ENCODE measurements at places on chromosomes 3 and 15.

DNA sequence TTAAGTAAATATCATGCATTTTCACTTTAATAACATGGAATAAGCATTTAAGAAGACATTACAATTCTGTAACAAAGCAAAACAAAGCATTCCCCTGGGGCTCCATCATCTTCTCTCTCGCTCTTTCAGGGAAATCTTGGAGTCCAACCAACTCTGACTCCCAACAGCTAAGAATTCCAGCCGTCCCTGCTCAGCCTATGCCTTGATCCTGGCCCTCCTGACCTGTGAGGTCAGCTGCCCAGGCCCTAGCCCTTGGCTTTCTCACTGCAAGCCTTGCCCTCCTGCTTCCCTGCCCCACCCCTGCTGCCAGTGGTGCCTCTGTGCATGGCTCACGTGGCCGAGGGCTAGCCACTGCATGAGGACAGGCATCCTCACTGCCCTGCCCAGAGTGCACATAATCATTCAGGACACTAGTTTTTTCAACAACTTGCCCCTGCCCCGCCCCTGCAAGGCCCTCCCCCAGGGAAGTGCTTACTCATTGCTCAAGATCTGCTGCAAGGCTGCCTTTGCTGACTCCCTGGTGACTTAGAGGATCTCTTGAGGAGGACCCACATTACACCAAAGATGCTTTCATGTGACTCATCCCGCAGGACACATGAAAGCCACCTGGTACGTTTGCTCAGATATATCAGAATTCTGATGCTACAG, 37.6 kb downstream of the MTMR10 start:
- DNase-seq = peak; percentile 27

DNA sequence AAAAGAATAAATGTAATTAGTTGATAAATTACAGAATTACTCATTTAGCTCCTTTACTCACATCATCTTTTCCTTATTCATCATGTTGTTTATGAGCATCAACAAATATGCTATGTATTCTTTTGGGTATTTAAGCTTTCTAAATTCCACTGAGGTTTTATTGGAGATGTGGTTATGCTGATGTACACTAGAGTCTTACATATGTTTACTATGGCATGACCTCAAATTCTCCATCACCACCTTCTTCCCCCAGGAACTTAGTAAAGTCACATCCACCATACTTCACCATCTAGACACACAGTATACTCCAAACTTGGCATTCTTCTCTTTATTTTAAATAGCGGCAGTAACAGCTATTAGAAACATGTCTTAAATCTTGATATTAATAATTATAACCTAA, 74.1 kb upstream of the MELTF start:
- no peak for DNase-seq

DNA sequence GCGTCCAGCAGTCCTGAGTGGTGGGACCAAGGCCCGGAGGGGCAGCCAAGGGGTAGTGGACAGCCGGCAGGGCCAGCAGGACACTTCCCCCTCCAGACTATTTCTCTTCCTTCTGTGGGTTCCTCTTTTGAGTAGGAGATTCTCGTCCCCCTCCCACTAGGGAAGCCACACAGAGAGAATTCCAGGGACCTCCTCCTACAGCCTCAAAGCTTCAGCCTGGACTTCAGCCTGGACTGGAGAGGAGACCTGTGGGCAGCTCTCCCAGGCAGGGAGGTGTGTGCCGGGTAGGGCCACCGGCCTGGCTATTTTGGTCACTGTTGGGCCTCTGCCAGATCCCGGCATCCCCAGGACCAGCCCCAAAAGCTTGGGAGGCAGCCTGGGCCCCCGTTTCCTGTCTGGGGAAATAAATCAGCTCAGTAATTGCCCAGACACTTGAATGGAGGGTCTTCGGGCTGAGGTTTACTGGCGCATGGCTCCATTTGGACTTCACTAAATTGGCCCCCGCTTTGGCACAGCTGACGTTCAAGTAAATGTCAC, 1.3 kb downstream of the SLC6A6 start:
- DNase-seq = no peak

DNA sequence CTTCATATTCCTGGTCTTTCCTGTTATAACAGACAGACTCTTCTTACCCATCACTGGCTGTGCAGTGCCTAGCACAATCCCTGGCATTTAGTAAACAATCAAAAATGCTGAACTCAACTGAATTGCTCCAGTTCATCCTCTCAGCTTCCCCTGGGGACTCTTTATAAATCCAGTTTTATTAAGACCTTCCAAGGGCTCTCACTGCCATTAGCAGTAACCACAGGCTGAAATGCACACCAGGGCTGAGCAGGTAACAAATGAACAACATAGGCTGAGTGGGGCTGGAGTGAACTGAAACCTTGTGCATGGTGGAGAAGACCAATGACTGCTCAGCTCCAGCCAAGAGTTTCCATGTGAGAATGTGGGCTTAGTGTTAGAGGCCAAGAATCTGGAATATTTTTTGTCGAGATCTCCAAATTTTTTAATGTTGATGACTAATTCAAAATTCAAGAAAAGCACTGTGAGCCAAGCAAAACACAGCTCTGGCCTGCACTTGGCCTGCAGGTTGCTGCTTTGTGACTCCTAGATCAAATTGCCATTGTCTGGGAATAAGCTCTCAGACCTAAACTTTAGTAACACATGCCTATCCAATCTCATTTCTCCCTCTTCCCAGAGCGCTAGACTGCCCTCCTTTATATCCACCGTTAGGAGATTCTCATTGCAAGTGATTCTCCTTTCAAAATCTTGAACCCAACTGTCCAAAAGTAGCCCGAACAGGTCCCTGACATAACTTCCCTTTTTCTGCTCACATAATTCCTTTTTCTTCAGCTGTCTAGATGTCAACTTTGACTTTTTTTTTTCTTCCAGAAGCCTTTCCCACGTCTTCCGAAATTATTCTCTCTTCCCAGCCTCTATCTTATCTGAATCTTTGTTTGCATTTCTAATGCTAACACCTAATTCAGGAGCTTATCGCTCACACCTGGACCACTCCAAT, 7.4 kb downstream of the SQOR start:
- no peak for DNase-seq

GRCh38 chr3:46750555-46751038, 32.9 kb upstream of the PRSS50 start:
- no peak for DNase-seq

GRCh38 chr3:173397161-173398110, at the start of gene NLGN1:
Gene NLGN1 (plus strand): TSS chr3:173397744.
- no peak for DNase-seq

- DNase-seq = no peak
Measured at GRCh38 chr3:17964108-17964507, 221.7 kb upstream of the TBC1D5 start.

GRCh38 chr15:78830514-78831228, 19.4 kb upstream of the ADAMTS7 start:
- DNase-seq = no peak

DNA sequence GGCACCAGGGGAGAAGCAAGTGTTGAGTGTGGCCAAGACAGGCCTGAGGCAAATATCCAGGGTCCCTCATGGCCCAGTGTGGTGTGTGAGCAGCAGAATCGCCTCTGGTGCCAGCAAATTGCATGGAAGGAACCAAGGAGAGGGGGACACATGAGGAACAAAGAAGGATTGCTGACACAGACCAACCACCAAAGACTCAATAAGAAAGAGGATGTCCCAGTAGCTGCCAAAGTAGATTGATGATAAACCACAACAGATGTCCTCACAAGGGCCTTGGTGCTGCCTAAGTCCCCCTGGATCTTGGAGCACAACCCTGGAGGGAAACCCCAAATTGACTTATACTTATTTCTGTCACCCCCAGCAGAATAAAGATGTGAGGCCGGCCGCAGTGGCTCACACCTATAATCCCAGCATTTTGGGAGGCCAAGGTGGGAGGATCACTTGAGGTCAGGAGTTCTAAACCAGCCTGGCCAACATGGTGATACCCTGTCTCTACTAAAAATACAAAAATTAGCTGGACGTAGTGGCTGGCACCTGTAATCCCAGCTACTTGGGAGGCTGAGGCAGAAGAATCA, 10.6 kb downstream of the SRGAP3 start:
- DNase-seq = no peak

GRCh38 chr3:133479895-133480669, 80.2 kb downstream of the BFSP2 start:
- no peak for DNase-seq

DNA sequence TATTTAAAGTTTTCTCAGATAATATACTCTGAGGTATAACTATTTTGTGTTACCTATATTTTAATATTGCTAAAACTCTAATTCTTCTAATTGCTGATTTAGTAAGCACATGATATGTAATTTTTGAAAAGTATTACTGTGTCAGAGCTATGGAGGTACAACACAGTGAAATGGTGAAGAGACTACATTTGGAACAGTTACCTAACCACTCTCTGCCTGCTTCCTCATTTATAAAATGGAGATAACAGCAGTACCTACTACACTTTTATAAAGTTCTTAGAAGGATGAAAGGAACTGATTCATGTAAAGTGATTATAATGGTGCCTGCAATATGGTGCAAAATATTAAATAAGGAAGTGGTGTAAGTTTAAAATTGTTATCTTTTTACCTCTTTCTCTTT, 16.3 kb upstream of the NEK10 start:
- DNase-seq = no peak

DNA sequence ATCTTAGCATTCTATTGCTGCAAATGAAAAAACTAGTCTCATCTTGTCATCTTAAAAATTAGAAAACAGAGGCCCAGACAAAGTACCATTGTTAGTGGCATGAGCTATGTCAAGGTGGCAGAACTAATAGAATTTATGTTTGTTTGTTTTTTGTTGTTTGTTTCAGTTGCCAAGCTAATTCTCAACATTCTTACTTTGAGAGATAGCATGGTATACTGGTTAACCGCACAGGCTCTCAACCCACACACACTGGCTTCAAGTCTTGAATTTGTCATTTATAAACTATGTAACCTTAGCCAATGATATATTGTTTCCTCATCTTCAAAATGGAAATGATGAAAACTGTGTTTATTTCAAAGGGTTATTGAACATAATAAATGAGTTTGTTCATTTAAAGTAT, 367.6 kb upstream of the PLSCR5 start:
- no peak for DNase-seq

GRCh38 chr3:135090020-135090717, 295.1 kb downstream of the EPHB1 start:
- no peak for DNase-seq

DNA sequence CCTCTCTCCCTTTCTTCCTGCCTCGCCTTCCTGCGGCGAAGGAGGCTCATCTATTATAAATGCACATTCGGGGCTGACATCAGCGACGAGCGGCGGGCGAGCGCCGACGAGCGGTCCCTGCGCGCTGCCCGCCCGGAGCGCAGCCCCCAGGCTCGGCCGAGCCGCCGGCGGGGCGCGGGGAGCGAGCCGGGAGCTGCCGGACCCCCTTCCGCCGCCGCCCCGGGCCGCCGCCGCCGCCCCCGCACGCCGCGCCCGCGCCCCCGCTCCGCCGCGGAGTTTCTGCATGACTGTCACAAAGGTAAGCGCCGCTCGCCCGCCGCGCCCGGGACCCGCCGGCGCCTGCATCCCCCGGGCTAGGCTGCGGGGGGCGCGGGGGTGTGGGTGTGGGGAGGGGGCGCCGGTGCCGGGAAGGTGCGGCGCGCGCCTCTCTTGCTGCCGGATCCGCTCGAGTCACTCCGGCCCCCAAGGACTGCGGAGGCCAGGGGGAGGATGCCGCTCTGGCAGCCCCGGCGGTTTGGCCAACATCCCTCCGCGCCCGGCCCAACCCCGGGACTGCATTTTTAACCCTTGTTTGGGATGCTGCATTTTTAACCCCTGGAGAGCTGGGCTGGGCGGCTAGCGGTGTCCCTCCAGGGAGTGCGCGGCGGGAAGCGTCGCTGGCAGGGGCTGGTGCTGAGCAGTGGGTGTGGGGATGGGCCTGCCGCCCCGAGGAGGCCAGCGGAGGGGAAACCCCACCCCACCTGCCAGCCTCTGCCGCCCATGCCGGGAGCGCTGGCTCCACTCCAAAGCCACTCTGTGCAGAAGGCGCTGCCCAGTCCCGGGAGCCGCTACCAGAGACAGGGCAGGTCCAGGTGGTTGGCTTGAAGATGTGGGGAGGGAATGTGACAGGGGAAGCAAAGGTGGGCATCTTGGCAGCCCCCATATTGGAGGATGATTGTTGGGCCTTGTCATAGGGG, at the start of gene CORO2B:
Gene CORO2B (plus strand): TSS at position 14 of the 956 bp plus-strand sequence. CDS start 270 bp downstream, at position 284.
- no peak for DNase-seq

DNA sequence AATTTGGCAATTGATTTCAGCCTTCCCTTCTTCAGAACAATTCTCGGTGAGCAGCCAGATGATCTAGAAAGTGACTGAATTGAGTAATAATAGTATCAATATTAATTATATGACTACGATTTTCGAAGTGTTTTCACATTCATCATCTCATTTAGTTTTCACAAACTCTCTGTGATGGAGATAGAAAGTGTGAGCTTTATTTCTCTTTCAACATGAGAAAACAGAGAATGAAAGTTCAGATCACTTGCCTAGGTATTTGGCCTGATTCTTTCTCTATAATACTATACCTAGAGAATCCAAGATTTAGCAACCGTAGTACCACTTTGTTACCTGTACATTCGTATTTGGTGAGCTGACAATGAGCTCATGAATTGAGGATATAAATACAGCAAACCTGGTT, 739.2 kb upstream of the NR2F2 start:
- DNase-seq = no peak

DNA sequence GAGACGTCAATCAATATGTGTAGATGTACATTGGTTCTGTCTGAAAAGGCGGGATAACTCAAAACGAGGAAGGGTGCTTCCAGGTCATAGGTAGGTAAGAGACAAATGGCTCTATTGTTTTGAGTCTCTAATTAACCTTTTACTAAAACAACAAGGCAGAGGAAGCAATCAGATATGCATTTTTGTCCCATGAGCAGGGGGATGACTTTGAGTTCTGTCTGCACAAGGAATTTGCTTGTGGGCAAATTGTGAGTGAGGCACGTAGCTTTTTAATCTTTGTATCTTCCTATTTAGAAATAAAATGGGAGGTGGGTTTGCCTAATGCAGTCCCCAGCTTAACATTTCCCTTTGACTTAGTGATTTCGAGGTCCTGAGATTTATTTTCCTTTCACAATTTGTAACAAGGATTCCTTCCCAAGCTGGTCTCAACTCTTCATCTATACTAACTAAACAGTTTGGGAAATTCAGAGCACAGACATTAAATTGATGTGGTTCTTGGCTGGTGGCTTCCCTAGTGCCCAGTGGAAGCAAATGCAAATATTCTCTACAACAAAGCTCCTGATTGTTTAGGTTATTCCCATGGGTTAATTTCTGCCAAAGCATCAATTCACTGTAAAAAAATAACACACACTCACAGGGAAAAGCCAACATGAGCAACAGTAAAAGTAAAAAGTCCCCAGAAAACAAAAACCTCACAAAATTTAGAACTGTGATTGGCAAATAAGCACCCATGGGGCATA, 738.8 kb upstream of the SGO1 start:
- no peak for DNase-seq

- no peak for DNase-seq
Measured at GRCh38 chr15:41622901-41623300, 37.3 kb upstream of the MGA start.

All from CD4-positive, CD25-positive, alpha-beta regulatory T cell (primary cell).